Activated CD8-positive, alpha-beta T cell treated with anti-CD3 and anti-CD28 coated beads, Interleukin-2, amount 10 ng/mL, durations not matched to agents 7 days and 5 days (primary cell): ENCODE measurements at places on chromosomes 1 and 21. TPM values are rescaled to one million over a fixed set of nuclear protein-coding genes. Genes with fewer than 3 reads are reported as not detected.
A peak's percentile ranks its signal among the peaks of the same experiment; 100 is the strongest.

LENEP gene
- total RNA-seq: 0.91 TPM

SNX7 gene
- not detected for total RNA-seq

CADM3 gene
- total RNA-seq: not detected

CHIA gene
- total RNA-seq: not detected

CELSR2 gene
- 4.9 TPM for total RNA-seq

PLEKHG5 gene
- total RNA-seq: 2.2 TPM

COL24A1 gene
- total RNA-seq: not detected

CDC42SE1 gene
- 245 TPM for total RNA-seq

SLC25A24 gene
- 29.2 TPM for total RNA-seq

GRCh38 chr1:220775240-220775853 lies 11.4 kb upstream of the MTARC1 start:
- no peaks in the 10 kb centered on the region for H3K27me3 ChIP-seq
- H3K27ac ChIP-seq: no peak overlapping the region
- no peak overlapping the region for H3K4me3 ChIP-seq
- H3K4me1 ChIP-seq: no peaks in the 10 kb centered on the region

- H3K4me3 ChIP-seq: no peak within 1 kb of the TSS
- no peak for DNase-seq
- H3K27ac ChIP-seq: peak within 1 kb of the TSS; percentile 69
- H3K27me3 ChIP-seq: no peaks in the 10 kb centered on the region
These were observed at the start of gene LAMB3 for GRCh38 chr1:209652121-209652735. Gene LAMB3 (minus strand): TSS chr1:209652425. CDS start chr1:209650944, 1,481 bp downstream.

DNA sequence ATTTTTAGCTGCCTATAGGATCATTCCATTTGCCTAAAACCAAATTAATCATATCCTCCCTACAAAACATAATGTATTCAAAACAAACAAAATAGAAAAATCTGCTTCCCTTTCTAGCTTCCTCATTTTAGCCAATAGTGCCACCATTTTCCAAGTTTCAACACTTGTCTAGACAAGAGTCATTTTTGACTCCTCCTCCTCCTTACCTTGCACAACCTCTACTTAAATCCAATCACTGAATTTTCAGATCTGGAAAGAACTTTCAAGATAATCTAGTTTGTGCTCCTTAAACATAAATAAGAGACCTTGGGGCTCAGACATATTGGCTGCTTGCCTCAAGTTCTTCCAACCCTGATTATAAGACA lies 7.4 kb downstream of the STX6 start:
- no peak overlapping the region for H3K4me3 ChIP-seq
- H3K27ac ChIP-seq: no peak overlapping the region
- no peak for DNase-seq
- H3K36me3 ChIP-seq: peaks cover 34% of the 10 kb centered on the region

GRCh38 chr1:17915511-17916197 lies 160.5 kb downstream of the ACTL8 start:
- H3K27ac ChIP-seq: no peak overlapping the region
- H3K4me1 ChIP-seq: no peaks in the 10 kb centered on the region
- no peak overlapping the region for H3K4me3 ChIP-seq
- no peak for DNase-seq
- peaks cover 9% of the 10 kb centered on the region for H3K27me3 ChIP-seq
- no peaks in the 10 kb centered on the region for H3K36me3 ChIP-seq

DNA sequence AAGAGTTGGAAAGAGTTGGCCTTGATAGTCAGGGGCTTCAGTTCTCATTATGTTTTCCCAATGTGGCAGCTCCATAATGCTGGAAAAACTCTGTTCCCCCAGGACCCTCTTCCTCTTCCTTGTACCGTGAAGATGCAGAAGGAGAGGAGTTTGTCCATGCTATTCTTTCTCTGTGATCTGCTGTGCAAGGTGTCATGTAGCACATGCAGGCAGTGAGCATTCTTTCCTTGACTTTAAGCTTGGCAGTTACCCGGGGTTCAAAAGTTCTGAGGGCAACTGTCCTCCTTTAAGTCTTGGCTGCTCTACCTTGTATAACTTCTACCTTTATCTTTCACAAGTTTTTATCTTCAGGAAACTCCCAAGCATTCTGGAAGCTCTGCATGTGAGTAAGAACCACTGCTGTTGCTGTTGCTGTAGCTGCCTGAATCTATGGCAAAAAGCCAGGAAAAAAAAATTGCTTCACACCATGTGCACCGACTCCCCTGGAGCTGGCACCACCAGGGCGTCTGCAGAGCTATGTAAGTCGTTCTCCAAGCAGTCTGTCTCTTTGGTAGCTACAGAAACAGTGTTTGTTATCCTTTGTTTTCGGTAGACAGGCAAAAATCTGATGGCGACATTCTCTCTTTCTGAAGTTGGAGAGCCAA lies 42.7 kb upstream of the SLC16A1 start:
- no peaks in the 10 kb centered on the region for H3K4me1 ChIP-seq
- H3K27ac ChIP-seq: no peak overlapping the region
- H3K36me3 ChIP-seq: peaks cover 12% of the 10 kb centered on the region
- DNase-seq: no peak
- no peaks in the 10 kb centered on the region for H3K27me3 ChIP-seq

GRCh38 chr1:167714098-167714438 lies 7.7 kb upstream of the MPZL1 start:
- no peak for DNase-seq
- H3K36me3 ChIP-seq: peaks cover 7% of the 10 kb centered on the region
- H3K4me3 ChIP-seq: peak overlapping the region; percentile 91
- peak overlapping the region; percentile 80 for H3K27ac ChIP-seq
- peaks cover 26% of the 10 kb centered on the region for H3K4me1 ChIP-seq

DNA sequence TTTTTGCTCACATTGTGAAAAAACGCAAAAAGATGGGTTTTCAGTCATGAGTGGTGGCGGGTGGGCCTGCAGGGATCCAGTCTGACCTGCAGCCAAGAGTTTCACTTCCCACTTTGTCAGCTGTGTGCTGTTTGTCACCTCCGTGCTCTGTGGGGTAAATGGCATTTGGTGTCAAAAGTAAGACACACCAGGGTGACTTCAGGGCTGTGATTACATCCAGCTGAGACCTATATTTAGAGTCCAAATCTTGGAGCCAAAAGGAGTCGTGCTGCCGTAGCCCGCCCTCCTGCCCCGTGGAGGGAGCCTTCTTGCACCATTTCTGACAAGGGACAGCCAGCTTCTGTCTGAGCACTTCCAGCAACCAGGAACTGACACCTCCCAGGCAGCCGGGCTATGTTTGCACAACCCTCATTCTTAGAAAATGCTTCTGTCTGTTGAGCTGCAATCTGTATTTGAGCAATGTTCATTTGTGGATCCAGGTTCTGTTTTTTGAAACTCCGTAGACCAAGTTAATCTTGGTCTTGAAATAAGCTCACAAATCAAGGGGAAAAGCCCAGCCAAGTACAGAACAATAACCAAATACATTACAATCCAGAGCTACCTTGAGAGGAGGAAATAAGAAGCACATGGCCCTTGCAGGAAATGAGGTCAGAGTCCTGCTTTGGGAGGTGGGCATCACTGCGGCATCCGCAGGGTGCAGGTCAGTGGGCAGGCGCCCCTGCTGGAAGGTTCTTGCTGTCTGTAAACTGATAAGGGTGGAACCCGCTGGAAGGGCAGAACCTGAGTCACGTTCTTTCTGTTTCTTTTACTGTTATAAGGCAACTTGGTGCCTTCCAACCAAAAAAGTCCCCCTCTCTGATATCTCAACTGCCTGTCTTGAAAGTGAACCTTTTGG lies 14.4 kb downstream of the ABCG1 start:
- H3K4me1 ChIP-seq: peaks cover 98% of the 10 kb centered on the region
- peak overlapping the region; percentile 63 for H3K4me3 ChIP-seq
- DNase-seq: peak; percentile 84
- peak overlapping the region; percentile 85 for H3K27ac ChIP-seq
- no peaks in the 10 kb centered on the region for H3K27me3 ChIP-seq
- H3K36me3 ChIP-seq: peaks cover 6% of the 10 kb centered on the region

DNA sequence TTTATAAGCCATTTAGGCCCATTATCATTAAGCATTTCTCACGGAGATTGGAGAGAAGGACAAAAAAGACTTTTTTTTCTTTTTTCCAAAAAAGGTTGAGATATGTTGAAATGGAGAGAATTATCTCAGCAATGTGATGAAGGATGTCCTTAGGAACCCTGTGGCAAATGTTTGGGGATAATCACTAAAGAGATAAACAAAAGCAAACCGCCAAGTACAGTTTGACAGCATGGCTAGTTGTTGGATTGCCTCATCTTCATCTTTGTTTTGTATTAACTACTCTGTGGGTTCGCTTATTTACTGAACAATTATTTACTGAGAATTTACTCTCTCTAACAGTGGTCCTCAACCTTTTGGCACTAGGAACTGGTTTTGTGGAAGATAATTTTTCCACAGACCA lies 97.4 kb upstream of the HP1BP3 start:
- no peak overlapping the region for H3K27ac ChIP-seq
- H3K4me1 ChIP-seq: no peaks in the 10 kb centered on the region
- no peak for DNase-seq
- H3K27me3 ChIP-seq: no peaks in the 10 kb centered on the region
- H3K4me3 ChIP-seq: no peak overlapping the region
- H3K36me3 ChIP-seq: peaks cover 2% of the 10 kb centered on the region

- H3K27ac ChIP-seq: peak overlapping the region; percentile 85
- peak; percentile 61 for DNase-seq
- peaks cover 3% of the 10 kb centered on the region for H3K27me3 ChIP-seq
- H3K36me3 ChIP-seq: peaks cover 41% of the 10 kb centered on the region
- peaks cover 31% of the 10 kb centered on the region for H3K4me1 ChIP-seq
These were observed 759 bp downstream of the AHCTF1 start for GRCh38 chr1:246930830-246931548.

- H3K27ac ChIP-seq: no peak overlapping the region
- H3K36me3 ChIP-seq: no peaks in the 10 kb centered on the region
- peaks cover 2% of the 10 kb centered on the region for H3K27me3 ChIP-seq
These were observed 133.2 kb downstream of the TGFB2 start for GRCh38 chr1:218478336-218478735.

DNA sequence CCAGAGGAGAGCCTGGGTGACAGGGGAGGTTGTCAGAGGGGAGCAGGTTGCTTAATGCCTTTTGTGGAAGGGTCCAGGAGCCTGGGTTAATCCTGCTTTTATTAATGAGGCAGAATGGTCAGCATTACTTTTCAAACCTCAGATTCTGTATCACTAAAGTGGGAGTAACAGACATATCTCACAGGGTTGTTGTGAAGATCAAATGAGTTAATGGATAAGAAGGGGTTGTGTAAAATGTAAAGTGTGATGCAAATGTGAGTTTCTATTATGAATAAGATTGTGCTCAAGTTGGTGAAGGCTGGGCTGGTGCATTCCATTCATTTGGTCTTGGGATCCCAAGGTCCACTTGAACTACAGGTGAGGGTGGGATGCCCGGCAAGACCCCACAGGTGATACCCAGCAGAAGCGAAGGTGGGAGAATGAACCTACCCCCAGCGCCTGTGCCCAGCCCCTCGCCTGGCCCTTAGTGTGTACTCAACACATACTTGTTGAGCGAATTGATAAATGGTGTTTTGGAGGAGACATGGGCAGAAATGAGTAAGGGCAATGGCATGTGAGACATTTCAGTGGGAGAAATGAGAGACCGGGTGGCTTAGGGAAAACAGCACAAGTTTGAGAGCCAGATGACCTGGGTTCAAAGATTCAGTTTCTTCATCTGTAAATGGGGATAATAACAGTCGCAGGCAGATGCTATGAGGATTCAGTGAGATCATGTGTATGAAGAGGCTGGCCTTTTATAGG lies 6.2 kb downstream of the SLC26A9 start:
- DNase-seq: no peak
- H3K4me3 ChIP-seq: no peak overlapping the region
- H3K27me3 ChIP-seq: peaks cover 21% of the 10 kb centered on the region
- H3K27ac ChIP-seq: no peak overlapping the region
- H3K36me3 ChIP-seq: no peaks in the 10 kb centered on the region

DNA sequence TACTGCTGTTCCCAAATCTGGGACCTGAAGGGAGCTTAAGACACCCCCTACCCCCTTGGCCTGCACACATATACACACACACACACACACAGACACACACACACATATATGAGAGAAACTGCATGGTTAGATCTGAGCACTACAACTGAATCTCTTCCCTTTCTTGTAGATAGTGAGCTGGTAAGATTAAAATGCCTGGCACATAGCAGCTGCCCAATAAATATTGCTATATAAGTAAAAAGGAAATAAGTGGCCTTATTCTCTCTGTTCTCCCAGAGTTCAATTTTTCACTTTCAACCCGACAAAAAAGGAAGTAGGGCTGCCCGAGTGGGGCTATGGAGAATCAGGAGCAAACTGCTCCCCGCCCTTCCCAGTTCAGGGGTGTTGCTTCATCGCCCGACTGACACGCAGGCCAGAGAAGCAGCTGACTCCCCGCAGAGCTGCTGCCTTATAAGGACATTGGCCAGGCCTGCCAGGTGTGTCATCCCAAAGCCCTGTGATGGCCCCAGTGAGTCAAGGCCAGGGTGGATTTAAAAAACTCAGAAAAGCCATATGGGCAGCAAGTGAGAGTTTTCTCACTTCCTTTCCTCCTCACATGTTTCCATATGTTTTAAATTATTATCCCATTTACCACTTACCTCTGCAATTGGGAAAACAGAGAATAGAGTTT lies 106.5 kb upstream of the SLC44A3 start:
- no peaks in the 10 kb centered on the region for H3K4me1 ChIP-seq
- no peak for DNase-seq
- H3K27me3 ChIP-seq: peaks cover 8% of the 10 kb centered on the region
- no peaks in the 10 kb centered on the region for H3K36me3 ChIP-seq
- H3K4me3 ChIP-seq: no peak overlapping the region

- H3K36me3 ChIP-seq: no peaks in the 10 kb centered on the region
- peaks cover 2% of the 10 kb centered on the region for H3K4me1 ChIP-seq
- H3K27me3 ChIP-seq: peaks cover 29% of the 10 kb centered on the region
- H3K4me3 ChIP-seq: no peak overlapping the region
These were observed 55.6 kb upstream of the ADAR start for GRCh38 chr1:154663471-154664060.

DNA sequence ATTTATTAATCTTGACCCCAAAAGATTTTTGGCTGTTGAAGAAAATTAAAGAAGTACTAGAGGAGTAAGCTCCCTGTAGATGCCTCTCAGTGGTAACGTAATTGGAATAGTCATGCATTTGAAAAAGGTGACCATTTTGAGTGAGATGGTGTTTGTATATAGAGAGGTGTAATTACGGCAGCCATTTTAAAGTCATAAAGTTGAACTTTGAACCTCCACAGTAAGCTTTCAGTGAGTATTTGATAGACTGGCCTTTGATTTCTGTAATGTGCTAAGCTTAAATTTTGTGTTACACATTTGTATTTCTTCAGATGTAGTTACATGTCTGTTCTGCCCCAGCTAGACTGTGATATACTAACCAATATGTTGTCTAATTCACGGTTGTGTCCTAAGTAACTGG lies 21.5 kb upstream of the TMCO2 start:
- H3K4me3 ChIP-seq: no peak overlapping the region
- H3K27me3 ChIP-seq: no peaks in the 10 kb centered on the region
- no peak for DNase-seq

DNA sequence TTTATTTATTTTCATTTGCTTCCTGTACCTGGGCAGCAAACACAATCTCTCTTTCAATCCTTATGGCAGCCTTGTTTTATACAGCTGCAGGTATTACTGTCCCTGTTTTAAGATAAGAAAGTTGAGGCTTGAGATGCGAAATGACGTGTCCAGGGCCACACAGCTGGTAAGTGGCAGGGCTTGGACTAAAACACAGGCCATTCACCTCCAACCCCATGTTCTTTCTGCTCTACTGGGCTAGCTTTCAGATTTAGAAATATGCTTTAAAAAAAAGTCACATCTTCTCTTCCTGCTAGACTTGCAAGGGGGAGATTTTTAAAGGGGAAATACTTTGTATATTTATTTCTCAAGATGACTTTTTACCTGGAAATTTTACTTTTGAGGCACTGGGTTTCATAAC lies 62.8 kb downstream of the CNST start:
- H3K36me3 ChIP-seq: peaks cover 36% of the 10 kb centered on the region
- no peaks in the 10 kb centered on the region for H3K4me1 ChIP-seq
- no peak overlapping the region for H3K4me3 ChIP-seq
